Breast epithelium (tissue), 4 donors: ENCODE measurements at places on chromosomes 4 and X. TPM values are rescaled to one million over a fixed set of nuclear protein-coding genes. Genes with fewer than 3 reads are reported as not detected.
A peak's percentile ranks its signal among the peaks of the same experiment; 100 is the strongest.

- H3K27me3 ChIP-seq, result no peaks in the 10 kb centered on the region
- no peaks in the 10 kb centered on the region for H3K4me1 ChIP-seq
- H3K36me3 ChIP-seq, result no peaks in the 10 kb centered on the region
- no peak overlapping the region for H3K27ac ChIP-seq
- DNase-seq, result no peak
Measured at GRCh38 chr4:10336471-10336870, 120.8 kb downstream of the ZNF518B start.

GRCh38 chrX:153499341-153499740 lies 4.6 kb downstream of the BGN start:
- DNase-seq, result no peak
- H3K27ac ChIP-seq, result peak overlapping the region; percentile 38
- no peaks in the 10 kb centered on the region for H3K36me3 ChIP-seq
- no peak overlapping the region for H3K4me3 ChIP-seq
- H3K4me1 ChIP-seq, result no peaks in the 10 kb centered on the region

- H3K36me3 ChIP-seq, result no peaks in the 10 kb centered on the region
- H3K4me3 ChIP-seq, result no peak overlapping the region
- H3K4me1 ChIP-seq, result no peaks in the 10 kb centered on the region
- H3K27me3 ChIP-seq, result no peaks in the 10 kb centered on the region
Measured at GRCh38 chrX:9443327-9443726, 21.5 kb upstream of the TBL1X start.

- no peaks in the 10 kb centered on the region for H3K36me3 ChIP-seq
- no peak for DNase-seq
- H3K27ac ChIP-seq, result no peak overlapping the region
- H3K27me3 ChIP-seq, result no peaks in the 10 kb centered on the region
- H3K4me3 ChIP-seq, result no peak overlapping the region
- no peaks in the 10 kb centered on the region for H3K4me1 ChIP-seq
Measured at GRCh38 chr4:119087121-119087520, 48.5 kb upstream of the MYOZ2 start.

DNA sequence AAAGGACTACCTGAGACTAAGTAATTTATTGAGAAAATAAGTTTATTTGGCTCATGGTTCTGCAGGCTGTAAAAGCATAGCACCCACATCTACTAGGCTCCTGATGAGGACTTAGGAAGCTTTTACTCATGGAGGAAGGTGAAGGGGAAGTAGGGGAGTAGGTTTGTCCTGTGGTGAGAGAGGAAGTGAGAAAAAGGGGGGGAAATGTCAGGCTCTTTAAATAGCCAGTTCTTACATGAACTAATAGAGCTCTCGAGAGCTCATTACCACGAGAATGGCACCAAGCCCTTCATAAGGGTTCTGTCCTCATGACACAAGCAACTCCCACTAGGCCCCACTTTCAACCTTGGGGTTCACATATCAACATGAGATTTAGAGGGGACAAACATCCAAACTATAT lies 125.5 kb upstream of the NRK start:
- H3K4me3 ChIP-seq, result no peak overlapping the region
- no peaks in the 10 kb centered on the region for H3K27me3 ChIP-seq
- no peak overlapping the region for H3K27ac ChIP-seq

The VCX2 gene
- not detected for total RNA-seq

The CC2D2A gene
- 22.9 TPM for total RNA-seq

The DDX60 gene
- 11.0 TPM for total RNA-seq
